Activated T-cell treated with anti-CD3 and anti-CD28 coated beads for 48 hours (primary cell): ENCODE measurements at places on chromosomes 16 and 17.
A peak's percentile ranks its signal among the peaks of the same experiment; 100 is the strongest.

DNA sequence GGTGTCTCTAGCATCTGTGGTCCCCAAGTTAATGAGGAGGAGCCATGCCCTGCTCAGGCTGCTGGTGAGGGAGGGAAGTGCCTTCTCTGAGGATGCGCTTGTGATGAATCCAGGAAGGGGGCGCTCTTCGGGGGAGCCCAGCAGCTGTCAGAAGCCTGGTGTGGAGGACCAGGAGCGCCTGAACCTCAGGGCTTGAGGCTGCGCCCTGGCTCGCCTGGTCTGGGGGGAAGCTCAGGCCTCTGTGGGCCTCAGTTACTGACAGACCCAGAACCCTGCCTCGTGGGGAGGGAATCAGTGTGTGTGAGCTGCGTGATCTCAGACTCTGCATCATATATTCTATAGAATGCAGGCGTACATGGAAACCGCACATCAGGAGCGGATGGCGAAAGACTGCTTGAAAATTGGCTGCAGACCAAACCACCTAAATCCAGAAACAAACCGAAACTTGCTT, 126.1 kb downstream of the SEC14L1 start:
- no peak for DNase-seq

GRCh38 chr16:56048425-56049105, 142.7 kb upstream of the GNAO1 start:
- no peak for DNase-seq

- DNase-seq, result no peak
Measured at GRCh38 chr16:729768-730665, 3.1 kb downstream of the HAGHL start.

DNA sequence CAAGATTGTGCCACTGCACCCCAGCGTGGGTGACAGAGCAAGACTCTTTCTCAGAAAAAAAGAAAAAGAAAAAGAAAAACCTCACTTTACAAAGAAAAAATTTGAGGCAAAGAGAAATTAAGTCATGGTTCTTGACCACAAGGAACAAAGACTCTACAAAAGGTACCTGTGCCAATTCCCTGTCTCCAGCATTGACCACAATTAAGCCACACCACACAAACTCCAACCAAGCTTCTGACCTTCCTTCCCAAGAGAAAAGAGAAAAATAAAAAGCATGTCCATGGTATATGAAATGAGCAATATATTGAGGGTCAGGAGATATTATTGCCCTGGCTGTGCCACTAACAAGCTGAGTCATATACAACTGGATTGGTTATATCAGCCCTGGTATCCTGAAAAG, 146.3 kb upstream of the NOG start:
- no peak for DNase-seq

DNA sequence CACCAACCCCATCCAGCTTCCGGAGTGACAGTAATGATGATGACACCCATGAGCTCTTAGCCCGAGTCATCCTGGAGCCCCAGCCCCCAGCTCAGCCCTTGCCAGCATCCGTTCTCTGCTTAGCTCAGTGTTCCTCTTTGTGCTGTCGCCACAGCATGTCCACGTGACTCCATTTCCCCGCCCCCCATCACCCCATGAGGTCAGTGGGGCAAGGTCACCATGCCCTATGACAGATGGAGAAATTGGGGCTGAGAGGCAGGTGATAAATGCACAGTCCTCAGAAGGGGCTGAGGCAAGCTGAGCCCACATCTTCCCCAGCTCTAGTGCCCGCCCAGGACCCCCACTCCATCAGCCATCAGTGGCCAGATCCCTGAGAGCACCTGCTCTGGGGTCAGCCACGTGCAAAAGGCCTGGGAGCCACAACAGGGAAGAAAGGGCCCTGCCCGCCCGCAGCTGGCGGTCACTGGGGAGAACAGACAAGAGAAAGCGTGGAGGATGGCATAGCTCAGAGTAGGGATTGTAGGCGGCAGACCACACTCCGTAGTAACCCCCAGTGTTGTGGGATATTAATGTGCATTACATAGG, 17.1 kb downstream of the ITGB4 start:
- DNase-seq, result peak; percentile 31

DNA sequence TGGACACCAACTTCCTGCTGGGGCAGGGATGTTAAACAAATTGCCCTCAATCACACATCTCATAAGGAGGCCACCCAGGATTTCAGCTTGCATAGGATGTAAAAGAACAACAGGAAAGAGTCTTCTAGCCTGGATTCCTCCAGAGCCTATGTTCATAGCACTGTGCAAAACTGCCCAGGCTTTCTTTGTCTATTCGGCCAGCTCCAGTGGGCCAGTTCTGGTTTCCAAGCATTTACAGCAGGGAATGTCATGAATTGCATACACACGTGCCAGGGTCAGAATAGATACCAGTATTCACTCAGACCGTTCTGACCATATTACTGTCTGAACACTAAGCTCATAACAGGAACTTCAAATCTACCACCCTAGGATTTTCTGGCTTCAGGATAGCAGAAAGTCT, 273.2 kb downstream of the CDH8 start:
- no peak for DNase-seq

DNA sequence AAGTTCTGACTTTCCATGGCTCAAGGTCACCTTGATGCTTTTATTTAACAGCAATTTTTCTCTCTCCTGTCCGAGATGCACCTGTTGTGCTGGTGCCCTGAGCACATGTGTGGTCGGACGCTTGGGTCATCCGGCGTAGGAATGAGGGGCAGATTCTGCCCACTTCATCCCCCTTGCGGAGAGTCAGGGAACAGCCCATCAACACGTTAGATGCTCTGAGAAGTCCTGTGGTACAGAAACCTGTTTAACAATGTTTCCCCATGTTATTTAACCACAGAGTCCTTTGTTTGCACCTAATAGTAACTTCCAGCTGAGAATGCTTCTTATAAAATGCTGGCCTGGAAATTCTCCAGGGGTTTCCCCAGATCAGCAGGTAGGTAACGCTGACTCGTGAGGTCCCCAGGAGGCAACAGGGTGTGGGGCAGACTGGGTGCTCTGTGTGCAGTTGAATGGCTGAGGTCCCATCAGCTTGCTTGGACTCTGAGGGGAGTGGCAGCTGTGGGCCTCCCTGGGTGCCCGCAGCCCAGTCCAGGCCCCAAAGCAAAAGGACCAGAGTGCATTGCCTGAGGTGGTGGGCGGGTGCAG, 17.8 kb downstream of the DOC2B start:
- no peak for DNase-seq

DNA sequence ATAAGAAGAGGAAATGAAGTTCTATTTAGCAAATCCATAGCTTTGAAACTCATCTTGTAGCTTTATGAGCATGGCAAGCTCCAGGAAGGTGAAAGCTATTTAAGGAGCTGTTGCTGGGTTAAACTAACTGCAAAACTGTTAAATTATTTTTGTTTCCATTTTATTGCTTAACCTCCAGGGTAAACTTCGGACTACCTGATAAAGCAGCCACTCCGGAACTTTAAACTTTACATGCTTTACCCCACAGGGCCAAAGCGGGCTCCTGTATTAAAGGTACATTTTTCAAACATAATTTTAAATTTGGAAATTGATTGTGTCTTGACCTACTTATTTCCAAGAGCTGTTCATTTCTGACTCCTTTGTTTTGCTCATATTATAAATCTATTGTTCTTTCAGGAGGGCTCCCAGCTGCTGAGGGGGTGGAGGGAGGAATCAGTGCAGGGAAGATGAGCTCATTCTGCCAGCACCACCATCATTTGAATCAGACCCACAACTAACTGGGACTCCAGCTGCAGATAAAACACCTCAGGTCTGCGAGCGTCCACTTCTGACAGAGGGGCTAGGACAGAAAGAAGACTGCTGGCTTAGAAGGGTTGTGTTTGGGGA, 157.9 kb downstream of the IRX3 start:
- no peak for DNase-seq
